ENCODE measurements at places on chromosomes 5 and 9. TPM values are rescaled to one million over a fixed set of nuclear protein-coding genes. Genes with fewer than 3 reads are reported as not detected.

The CDO1 gene
- 6.0 TPM for total RNA-seq

The CENPK gene
- total RNA-seq = 2.8 TPM

The TAF11L5 gene
- not detected for total RNA-seq

The TEX48 gene
- not detected for total RNA-seq

The BTNL8 gene
- total RNA-seq = not detected

The SHISAL2B gene
- not detected for total RNA-seq

The MARCHF11 gene
- not detected for total RNA-seq

The CCNI2 gene
- total RNA-seq = not detected

Data from placental pericyte (primary cell).